ENCODE measurements at places on chromosomes 4 and X.
A peak's percentile ranks its signal among the peaks of the same experiment; 100 is the strongest.

GRCh38 chr4:25672756-25673155 is 17.1 kb downstream of the SLC34A2 start:
- DNase-seq: no peak

- no peak for DNase-seq
These were observed 53.2 kb downstream of the HADH start for GRCh38 chr4:108042927-108043326.

GRCh38 chr4:165874072-165874790 is 1.2 kb downstream of the TLL1 start:
- DNase-seq: no peak

DNA sequence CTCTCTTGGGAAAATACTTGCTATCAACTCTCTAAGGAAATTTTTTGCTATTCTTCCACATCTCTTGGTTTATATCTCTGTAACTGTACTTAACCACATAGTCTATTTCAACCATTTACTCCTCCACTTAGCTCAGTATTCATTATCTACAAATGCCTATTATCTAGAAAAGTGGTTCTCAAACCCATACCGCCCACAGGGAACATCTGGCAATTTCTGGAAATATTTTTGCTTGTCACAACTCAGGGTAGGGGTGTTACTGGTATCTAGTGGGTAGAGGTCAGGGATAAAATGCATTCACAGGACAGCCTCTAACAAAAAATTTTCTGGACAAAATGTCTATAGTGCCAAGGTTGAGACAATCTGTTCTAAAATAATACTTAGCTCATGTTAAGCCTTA is 14.4 kb downstream of the ATRX start:
- DNase-seq: no peak

- DNase-seq: no peak
These were observed 413 bp downstream of the PDK3 start for GRCh38 chrX:24465532-24465865.

- no peak for DNase-seq
These were observed 232.8 kb downstream of the PDGFC start for GRCh38 chr4:156738766-156739165.

- DNase-seq: peak; percentile 25
These were observed 41.9 kb downstream of the COL4A6 start for GRCh38 chrX:108396188-108396891.

DNA sequence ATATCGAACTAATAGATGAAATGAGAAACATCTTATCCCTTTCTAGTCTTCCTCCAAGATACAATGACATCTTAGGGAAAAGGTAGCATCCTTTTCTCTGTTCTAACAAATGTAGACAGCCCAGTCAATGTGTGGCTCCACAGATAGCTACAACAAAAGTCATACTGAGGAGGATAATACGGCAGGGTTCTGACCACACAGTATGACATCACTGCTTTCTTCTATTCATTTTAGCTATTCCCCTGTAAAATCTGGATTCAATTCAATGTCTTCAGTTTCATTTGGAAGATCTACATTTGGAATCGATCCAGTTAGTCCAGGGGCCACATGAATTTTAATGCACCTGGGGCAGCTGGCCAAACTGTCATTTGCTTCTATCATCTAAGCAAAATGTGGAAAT is 51.4 kb downstream of the ENOX2 start:
- DNase-seq: no peak

DNA sequence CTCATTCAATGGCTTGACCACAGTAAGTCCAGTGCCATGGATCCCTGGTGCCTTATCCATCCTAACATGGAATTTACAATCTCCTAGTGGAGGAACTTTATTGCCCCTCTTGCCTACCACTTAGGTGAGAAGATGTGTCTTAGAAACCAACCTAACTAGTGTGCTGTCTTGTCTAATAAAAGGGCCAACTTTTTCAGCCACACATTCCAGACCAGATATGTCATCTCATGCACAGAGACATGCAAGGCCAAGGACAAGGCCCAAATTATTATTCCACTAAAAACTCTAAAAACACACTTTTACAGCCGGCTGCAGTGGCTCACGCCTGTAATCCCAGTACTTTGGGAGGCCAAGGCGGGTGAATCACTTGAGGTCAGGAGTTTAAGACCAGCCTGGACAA is 10.6 kb upstream of the PRDX4 start:
- DNase-seq: no peak

GRCh38 chrX:26952213-26952612 is 510.9 kb downstream of the PPP4R3C start:
- DNase-seq: no peak

DNA sequence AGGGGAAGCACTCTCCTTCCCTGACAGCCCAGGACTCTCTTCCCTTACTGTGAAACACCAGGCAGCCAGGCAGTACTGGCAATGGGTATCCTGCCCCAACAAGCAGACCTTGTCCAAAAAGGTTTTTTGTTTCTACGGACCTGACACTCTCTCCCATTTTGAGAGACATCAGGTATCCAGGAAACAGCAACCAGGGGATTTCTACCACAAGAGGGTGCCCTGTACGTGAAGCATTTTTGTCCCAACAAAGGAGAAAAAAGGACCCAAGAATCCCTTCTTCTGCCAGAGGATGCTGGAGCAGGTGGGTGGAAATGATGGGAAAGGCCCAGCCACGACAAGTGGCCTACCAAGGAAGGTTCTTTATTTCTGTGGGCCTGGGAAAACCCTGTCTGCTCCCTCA is 65.7 kb upstream of the FGF13 start:
- no peak for DNase-seq

- no peak for DNase-seq
These were observed 32.7 kb downstream of the CPLX1 start for GRCh38 chr4:793093-793861.

DNA sequence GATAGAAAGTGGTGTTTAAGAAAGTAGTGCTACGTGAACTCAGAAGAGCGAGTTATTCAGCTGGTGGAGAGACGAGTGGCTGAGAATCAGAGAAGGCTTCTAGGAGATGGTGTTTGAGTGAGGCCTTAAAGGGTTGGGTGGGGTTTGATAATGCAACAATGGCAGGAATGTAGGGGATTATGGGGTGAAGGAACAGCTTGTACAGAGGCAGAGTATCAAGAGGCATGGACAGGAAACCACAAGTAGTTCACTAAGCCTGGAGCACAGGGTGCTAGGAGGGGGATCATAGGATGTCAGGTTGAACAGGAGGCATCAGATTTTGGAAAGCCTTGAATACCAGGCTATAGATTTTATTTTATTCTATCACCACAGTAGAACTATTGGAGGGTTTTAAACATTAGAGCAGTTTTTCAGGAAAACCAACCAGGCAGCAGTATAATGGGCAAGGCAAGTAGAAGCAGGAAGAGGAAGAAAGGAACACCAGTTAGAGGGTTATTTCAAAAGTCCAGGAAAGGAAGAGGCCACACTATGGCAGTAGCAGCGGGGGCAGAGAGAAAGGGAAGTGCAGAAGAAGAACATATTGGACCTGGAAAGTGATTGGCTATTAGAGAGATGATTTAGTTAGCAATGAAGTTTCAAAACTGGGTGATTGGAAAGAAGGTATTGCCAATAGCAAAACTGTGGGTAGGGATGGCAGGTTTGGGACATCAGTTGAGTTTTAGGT is 99.2 kb downstream of the DOCK11 start:
- DNase-seq: no peak

GRCh38 chr4:186485150-186485549 is 70.2 kb downstream of the MTNR1A start:
- DNase-seq: no peak

DNA sequence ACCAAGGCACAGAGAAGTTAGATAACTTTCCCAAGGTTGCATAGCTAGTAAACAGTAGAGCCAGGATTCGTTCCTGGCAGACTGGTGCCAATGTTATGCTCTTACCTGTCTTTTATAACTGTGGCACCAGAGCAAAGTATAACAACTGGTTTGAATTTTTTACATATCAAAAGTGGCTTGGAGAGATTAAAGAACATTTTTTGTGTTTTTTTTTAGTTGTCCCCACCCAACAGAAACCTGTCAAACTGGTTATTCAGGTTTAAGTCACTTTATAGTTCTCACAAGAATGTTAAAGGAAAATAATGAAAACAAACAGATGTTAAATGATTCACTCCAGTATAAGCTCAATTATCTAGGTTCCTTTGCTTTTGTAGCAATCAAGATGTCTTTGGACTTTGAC is 15.6 kb upstream of the FAM47E start:
- no peak for DNase-seq

- DNase-seq: no peak
These were observed 7.8 kb downstream of the ARAF start for GRCh38 chrX:47568656-47569295.

GRCh38 chr4:169239221-169239905 is 31.4 kb downstream of the SH3RF1 start:
- DNase-seq: no peak

DNA sequence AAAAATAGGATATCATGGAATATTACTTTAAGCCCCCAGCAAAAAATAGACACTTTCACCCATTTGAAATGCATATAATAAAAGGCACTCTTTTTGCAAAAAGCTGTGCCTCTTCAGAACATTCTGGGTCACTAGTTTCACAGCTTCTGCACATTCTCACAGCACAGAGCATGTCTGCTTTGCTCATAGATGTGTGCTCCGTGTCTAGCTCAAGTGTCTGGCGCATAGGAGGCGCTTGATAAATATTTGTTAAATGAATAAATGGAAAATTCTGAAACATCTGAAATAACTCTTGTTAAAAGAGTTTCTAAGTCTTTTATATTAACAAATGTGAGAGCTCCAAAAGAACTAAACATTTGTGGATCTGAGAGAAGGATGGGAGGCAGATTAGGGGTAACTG is 275.2 kb downstream of the PTTG2 start:
- no peak for DNase-seq

DNA sequence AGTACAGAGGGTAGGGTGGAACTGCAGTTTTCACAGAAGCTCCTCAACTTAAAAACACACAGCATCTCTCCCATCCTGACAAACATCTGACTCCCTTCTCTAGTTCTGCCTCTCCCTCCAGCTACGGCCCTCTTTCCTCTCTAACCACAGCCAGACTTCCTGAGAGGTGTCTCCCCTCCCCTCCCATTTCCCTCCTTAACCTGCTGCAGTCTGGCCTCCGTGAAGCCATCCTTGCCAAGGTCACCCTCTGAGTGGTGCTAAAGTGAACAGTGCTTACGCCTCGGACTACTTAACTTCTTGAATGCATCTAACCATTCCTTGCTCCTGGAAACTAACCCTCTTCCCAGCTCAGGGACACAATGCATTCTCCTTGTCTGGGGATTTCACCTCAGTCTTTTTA is 53.3 kb downstream of the RTL5 start:
- no peak for DNase-seq

DNA sequence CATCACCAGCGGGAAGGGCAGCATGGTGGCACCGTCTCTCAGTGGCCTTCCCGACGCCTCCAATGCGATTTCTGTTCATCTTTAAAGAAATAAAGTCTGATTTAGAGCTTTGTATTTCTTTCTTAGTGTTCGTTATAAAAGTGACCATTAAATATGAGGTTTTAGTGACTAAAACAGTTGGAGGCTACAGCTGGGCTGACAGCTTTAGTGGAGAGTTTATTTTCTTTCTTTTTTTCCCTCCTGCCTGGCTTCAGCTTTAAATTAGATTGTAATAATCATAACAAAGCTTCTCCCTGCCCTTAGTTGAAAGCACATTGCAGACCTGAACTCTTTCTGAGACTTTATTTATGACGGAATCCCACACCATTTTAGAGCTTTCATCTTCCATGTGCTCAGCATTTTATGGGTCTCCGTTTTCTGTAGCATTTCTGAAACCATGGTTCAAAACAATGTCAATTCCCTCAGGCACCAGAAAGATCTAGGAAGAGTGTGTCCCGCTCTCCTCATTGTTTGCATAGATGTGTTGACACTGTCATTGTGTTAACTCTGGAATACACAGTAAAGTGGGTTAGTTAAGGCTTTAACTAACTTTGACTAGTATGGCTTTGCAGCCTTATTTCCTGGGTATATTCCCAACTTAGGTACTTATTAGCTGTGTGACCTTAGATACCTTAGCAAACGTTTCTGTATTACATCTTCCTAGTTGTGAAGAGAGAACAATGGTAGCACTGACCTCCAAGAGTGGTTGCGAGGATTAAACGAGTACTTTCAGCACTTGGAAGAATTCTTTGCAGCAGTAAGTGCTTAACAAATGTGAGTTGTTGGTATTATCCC is 97.4 kb upstream of the PGRMC2 start:
- no peak for DNase-seq

GRCh38 chrX:1210844-1211243 is 1.6 kb downstream of the CRLF2 start:
- no peak for DNase-seq

DNA sequence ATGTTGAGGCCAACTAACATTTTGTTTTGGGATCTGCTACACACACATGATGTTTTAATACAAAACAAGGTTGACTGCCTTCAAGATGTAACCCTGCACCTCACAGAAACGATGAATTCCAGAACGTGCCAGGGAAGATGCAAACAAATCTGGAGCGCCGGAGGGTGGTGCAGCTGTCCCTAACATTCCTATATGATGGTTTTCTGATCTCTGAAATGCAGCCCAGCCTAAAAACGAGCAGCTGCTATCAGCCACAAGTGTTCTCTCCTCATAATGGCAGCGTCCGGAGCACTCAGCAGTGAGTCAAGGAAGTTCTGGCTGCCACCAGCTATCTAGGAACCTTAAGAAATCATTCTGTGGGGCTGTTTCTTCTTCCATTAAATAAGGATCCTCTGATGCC is 333.4 kb downstream of the NR3C2 start:
- DNase-seq: no peak

- peak; percentile 33 for DNase-seq
These were observed at the start of gene GLOD5 for GRCh38 chrX:48761674-48762471. Gene GLOD5, plus strand, starts transcription at chrX:48761747. Its CDS starts 44 bp downstream, at chrX:48761791.

- no peak for DNase-seq
These were observed 33.2 kb upstream of the EDA2R start for GRCh38 chrX:66672106-66672505.

DNA sequence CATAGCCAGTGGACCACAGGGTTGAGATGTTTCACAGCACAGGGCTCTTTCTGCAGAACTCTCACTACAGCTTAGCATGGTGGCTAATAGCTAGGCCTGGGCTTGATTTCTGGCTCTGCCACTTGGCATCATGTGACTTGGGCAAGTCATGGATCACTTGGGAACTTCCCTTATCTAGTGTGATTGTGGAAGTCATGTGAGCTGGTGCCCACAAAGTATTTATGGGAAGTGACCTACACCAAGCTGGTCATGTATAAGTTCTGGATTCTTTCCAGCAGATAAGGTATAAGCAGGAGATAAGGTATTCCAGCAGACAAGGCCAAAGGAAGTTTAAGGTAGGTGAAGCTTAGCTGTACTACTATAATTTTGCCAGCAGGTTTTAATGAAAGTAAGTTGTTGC is 61.0 kb downstream of the REELD1 start:
- DNase-seq: no peak

DNA sequence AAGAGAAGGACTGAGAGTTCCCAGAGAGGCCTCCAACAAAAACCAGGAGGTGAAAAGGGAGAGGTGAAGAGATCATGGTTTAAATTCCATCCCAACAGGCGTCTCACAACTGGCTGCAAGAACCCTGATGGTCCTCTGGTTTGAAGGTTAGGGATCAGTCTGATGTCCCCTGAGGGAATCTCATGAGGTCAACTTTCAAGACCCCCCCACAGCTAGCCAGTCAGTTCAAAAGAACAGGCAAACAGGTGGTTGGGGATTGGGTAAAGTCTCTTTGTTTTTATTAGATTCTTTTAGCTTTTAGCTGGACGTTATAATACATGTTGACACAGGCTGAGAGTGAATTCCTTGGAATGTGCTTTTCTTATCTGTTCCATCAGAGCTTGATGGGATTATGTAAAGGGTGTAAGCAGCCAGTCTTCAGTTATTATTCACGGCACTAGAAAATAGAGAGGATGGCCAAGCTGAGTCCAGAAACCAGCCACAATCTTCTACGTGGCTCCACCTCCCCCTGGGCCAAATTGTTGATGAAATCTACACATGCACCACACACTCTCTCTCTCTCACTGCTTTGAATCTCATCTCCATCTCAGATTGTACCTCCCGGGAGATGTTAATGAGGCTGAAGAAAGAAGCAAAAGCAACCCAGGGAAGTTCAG is 20.8 kb downstream of the ENPP6 start:
- no peak for DNase-seq
